IMR-90 (cell line): ENCODE measurements at places on chromosomes 1 and 21. TPM values are rescaled to one million over a fixed set of nuclear protein-coding genes. Genes with fewer than 3 reads are reported as not detected.

PCBP3 gene
- total RNA-seq = 2.5 and 2.9 TPM in 2 replicates

LSM10 gene
- 10.3 and 11.7 TPM in 2 replicates for total RNA-seq

OR2L8 gene
- total RNA-seq = not detected in 2 replicates

SLAMF8 gene
- not detected in 2 replicates for total RNA-seq

DNA sequence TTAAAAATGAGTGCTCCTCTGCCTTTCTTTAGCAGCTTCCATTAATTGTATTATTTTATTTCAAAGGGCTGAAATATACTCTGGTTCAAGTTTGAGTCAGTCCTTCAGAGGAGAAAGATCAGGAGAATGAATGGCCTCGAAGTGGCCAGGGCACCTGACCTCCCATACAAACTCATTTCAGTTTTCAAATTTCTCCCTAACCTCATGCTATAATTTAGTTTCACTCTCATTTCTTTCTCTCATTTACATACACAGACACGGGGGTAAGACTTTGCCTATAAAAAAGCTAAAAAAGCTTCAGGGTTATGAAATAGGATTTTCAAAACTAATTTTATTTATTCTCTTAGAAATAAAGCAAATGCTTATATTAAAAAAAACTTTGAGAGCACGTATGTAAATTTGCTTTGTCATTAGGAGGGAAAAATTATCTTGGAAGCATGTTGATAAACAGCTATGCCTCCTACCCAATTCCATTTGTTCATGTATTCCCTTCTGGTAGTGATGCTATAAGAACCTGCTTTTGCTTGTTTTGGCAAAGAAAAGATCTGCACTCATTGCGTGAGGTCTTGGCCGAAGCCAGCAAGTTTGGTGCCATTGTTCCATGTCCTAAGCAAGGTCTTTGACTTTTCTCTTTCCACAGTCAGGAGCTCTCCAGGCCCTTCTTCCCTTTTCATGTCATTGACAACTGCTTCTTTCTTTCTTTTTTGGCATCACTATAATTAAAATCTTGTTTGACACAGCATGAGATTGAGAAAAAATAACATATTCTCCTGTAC, 80.4 kb upstream of the LRRC53 start:
- DNase-seq = no peak

- peak; percentile 87 for DNase-seq
These were observed 15.6 kb upstream of the HJV start for GRCh38 chr1:146036965-146037646.

GRCh38 chr1:48665708-48666407, 110.8 kb downstream of the BEND5 start:
- DNase-seq = no peak

GRCh38 chr21:46078322-46078977, 19.5 kb upstream of the COL6A2 start:
- DNase-seq = no peak

- no peak for DNase-seq
These were observed 4.3 kb upstream of the STK40 start for GRCh38 chr1:36389999-36390398.

DNA sequence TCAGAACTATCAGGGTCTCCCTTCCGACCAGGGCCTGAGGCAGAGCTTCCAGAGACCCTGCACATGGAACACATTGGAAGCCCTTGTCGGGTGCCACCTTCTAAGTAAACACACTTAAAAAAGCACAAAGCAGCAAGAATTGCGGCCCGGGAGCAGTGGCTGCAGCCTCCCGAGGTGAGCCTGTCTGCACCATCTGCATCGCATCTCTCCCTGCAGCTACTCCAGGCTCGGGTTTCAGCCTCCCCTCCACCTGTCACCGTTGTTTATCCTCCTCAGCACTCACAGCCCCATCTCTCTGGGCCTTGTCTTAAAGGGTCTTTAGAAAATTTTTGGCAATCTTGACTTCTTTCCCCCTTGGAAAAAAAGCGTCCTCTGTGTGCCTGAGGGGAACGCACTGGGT, 95.1 kb upstream of the ARHGEF16 start:
- DNase-seq = no peak

DNA sequence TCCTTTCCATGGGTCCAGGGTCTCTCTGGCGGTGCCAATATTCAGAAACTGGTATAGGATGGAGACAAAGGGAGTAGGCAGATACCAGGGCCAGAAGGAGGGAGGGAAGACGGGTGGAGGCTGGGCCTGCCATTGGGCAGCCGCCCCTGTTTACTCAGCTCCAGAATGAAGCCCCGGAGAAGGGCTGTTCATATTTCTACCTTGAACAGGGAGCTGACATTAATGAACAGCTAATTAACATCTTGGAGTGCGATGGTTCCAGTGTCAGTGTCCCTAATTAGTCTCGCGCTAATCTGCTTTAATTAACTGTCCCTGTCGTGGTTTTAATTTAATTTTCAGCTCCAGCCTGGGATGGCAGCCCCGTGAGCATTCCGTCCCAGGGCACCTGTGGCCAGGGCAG, 113.8 kb downstream of the EPHB2 start:
- no peak for DNase-seq

DNA sequence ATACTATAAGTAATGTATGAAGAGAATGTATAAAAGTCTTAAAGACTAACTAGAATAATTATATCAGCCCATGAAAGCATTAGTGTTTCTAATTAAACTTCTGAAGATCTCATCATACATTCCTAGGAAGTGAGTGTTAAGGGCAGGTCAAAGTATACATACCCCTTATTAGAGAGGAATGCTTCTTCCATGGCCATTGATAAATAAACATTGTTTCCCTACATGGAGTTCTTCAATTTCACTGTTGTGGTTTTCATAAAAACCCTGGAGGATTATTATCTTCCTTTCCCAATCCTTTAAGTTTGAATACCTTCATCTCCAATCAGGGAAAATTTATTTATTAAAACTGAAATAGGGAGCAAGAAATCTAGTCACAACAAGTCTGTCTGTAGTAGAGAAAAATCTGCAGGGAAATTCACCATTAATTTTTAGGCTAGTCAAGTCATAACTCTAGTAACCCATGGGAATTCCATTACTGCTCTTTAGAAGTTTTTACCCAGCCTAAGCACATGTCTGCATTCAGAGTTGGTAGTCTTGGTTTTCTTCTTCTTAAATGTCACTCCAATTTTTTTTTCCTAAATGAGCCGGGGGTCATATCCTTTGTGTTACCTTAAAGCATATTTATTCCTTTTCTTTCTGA, 147.0 kb downstream of the TNFSF18 start:
- DNase-seq = peak; percentile 82

DNA sequence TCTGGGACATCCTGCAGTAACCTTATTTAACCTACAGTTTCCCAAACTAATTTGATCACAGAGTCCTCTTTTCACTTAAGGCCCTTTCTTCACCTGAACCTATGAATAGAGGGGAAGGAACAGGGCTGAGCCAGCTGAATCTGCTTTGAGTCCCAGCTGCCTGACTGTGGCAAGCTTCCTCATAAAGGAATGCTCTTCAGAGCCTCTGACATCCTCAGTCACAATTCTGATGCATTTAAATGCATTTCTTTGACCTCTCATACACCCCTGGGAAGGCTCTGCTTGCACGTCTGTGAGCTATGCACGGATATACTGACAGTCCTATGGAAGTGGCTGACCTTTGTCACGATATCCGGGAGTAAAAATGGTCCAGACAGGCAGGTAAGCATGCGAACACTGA, 673.1 kb downstream of the SMYD3 start:
- DNase-seq = no peak

DNA sequence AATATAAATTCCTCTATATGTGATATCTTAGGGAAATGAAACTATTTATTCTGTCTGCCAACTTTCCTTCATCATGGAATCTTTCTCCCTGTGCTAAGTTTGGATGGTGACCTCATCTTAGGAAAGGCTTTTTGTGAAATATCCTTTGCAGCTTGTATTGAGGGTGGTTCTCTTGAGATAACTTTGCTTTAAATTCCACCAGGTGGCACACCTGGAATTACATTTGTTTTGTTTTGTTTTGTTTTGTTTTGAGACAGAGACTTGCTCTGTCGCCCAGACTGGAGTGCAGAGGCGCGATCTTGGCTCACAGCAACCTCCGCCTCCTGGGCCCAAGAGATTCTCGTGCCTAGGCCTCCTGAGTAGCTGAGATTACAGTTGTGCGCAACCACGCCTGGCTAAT, 7.6 kb upstream of the CD1A start:
- no peak for DNase-seq

- peak; percentile 1 for DNase-seq
These were observed 263.9 kb downstream of the NTNG1 start for GRCh38 chr1:107404756-107405155.

DNA sequence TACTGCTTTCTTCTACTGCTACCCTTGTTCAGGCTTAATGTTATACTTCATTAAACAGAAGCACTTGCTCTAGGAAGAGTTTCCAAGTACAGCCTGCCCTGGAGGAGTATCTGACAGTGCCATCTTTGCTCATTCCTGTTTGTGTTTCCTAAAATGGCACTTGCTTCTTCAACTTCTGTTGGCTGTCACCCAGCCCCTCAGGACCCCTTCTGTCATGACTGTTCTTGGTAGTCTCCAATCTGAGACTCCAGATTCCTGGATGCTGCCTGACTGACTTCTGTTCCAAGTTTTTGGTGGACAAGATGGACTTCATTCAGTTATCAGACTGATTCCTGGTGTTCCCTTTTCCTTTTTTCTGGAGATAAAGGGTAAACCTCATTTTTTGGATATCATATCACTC, 104.1 kb downstream of the SLC35F3 start:
- no peak for DNase-seq

DNA sequence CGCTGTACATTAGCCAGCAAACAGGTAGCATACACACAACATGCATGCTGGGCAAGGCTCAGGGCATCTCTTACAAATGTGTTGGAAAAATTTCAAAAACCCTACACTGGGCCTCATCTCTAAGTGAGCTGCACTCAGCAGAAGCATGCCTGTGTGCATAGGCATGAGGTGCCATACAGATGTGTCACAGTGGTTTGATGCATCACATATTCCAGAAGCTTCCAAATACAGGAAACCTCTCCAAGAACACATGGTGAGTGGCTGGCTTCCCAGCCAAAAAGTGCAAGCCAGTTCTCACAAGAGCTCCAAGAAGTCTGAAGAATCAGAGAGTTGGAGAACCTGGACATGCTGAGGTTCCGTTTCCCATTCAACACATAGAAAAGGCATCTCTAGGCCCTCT, 58.3 kb downstream of the CD46 start:
- peak; percentile 77 for DNase-seq

GRCh38 chr21:44938772-44939531, 877 bp upstream of the SLX9 start:
- DNase-seq = no peak

- DNase-seq = no peak
These were observed 6.2 kb upstream of the ERO1B start for GRCh38 chr1:236287757-236288619.

DNA sequence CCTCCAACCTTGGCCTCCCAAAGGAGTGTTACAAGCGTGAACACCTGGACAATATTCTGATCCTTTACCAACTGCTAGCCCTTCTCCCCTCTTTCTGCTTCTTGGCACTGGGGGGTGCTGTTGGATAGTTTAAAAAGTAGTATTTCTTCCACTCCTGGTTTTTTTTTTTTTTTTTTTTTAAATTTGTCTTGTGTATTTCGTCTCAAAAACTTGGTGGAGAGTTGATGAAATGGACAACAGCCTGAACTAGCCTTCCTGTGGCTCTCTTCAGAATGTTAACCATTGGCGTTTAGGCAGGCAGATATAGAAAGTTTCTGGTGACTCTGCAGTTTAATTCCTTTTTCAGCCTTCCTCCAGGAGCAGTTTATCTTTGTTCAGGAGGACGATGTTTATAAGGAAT, 69.7 kb upstream of the USP24 start:
- DNase-seq = peak; percentile 60

GRCh38 chr1:100187912-100188311, 9.9 kb upstream of the LRRC39 start:
- peak; percentile 26 for DNase-seq

- no peak for DNase-seq
These were observed 2.3 kb downstream of the TNNT2 start for GRCh38 chr1:201375169-201375568.

GRCh38 chr1:47592296-47593012, 154.6 kb downstream of the FOXD2 start:
- no peak for DNase-seq

- DNase-seq = peak; percentile 57
These were observed 355.2 kb downstream of the PBX1 start for GRCh38 chr1:164914208-164914607.

DNA sequence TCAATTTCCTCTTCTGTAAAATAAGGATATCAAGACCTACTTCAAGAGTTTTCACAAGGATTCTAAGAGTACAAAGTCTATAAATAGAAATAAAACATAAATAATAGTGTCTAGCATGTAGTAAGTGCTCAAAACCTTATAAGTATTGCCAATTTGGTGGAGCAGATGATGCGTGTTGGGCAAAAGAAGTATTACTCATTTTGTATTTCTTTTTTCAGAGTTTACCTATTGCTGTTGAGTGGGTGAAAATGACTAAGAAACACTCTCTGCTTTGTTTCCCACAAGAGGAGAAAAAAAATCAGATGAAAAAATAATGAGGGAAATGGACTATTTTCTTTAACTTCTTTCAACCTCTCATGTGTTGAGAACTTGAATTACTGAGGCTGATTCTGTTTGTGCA, 103.3 kb upstream of the KCNK2 start:
- peak; percentile 60 for DNase-seq

DNA sequence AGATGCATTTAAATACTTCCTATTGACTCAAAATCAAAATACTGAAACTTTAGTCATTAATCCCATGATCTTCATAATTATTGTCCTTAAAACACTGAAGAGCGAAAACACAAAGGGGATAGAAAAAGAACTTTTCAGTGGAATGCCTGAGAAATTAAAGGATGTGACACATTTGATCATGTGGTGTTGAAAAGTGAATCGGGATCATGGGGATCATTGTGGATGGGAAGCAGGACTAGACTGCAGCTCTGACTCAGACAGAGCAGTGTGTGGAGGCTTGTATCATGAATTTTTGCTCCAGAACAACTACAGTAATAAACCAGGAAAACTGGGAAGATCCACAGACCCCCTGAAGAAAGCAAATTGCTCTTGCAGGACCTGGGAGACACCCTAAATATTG, 161.1 kb upstream of the CXADR start:
- DNase-seq = no peak

GRCh38 chr1:23875382-23875781, 7.3 kb upstream of the FUCA1 start:
- DNase-seq = no peak

DNA sequence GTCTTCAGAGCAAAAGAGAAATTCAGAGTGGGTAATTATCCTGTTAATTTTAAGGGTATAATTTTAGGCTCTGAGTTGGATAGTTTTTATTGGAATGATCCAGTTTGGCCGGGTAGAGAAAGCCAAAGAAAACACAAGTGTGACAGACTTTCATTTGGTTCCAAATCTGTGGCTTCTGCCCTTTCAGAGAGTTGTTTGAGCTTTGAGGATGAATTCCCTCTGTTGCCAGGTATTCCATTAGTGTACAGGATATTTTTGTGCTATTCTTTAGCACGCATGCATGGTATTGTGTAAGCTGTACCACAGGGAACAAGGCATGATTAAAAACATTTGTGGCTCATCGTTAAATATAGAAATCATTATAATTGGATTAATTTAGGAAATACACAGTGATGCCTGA, 384.4 kb downstream of the ADGRL2 start:
- DNase-seq = no peak

DNA sequence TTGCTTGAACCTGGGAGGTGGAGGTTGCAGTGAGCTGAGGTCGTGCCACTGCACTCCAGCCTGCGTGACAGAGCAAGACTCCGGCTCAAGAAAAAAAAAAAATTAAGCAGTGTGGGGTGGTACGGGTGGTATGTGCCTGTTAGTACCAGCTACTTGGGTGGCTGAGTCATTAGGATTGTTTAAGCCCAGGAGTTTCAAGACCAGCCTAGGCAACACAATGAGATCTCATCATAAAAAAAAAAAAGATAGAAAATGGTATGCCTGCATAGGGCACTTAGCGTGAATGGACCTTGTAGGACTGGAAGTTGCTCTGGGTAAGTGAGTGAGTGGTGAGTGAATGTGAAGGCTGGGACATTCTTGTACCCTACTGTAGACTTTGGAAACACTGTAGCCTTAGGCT, 37.0 kb downstream of the TBCE start:
- DNase-seq = no peak
